ENCODE measurements at places on chromosomes 2 and 18.
A peak's percentile ranks its signal among the peaks of the same experiment; 100 is the strongest.

GRCh38 chr2:232833830-232834229 lies 36.2 kb upstream of the SNORC start:
- no peak for DNase-seq

DNA sequence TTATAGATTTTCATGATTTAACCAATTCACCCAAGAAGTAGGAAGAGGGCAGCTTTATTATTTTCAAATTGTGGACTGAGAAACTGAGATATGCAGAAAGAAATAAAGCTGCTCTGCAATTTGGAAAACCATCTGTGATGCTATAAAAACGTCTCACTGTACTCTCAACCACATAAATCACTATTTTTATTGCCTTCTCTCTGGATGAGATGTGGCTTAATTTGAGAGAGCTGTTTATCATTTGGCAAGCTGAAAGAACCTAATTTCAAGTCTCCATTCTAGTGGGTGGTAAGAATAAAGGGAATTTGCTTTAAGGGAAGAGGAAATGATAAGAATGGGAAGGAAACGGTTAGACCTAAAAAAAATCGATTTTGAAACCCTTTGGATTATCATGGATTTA lies 49.9 kb upstream of the CYP1B1 start:
- no peak for DNase-seq

- DNase-seq = peak; percentile 31
These were observed 55.6 kb upstream of the ACMSD start for GRCh38 chr2:134782792-134783191.

DNA sequence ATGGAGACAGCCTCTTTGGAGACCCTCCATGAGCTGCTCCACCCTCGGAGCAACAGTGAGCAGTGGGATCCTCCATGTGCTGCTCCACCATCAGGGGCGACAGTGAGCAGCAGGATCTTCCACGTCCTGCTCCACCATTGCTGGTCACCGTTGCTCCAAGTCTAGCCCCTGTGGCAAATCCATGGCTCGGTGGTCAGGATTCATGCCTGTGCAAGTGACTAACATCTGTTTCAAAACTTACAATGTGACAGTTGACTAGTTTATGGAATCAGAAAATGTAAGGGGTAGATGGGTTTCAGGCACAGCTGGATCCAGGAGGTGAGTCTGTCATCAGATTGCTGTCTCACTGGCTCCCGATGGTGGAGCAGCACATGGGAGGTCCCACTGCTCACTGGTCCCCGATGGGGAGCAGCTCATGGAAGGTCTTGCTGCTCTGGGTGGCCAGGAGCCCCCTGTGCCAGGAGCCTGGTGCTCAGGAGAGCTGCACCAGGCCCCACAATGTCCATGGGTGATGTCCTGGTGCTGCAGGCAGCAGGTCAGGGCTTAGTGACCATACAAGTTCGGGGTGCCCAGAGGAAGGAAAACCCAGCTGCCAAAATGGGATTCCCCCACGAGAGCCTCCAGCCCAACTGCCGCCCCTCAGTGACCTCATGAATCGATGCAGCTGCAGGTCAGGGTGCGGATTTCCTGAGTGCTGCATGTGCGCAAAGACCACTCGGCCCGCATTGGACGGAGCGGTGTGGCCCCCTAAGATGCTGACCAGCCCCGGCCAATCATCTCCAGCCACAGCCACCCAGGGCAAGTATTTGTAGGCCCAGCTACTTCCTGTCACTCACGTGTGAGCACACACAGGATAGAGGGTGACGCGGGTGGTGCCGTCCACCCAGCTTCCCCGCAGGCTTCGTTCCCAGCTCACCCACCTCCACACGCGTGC lies 116.5 kb upstream of the OTOS start:
- no peak for DNase-seq

DNA sequence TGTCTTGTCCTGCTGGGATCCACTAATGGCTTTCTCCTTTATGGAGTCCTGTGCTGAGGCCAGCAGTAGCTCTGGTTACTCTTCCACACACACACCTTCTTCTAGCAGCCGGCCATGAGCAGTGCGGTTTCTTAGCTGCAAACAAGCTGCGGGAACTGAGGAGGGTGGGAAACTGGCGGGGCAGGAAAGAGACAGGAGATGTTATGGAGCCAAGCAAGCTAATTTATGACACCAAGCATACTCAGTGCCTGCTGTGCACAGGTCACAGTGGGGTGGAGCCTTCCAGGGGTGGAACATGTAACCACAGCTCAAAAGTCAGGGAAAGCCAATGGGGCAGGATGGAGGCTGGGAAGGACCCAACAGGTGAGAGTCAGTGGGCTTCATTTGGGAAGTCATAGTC lies 180.8 kb downstream of the FAM210A start:
- no peak for DNase-seq

- no peak for DNase-seq
These were observed 467.7 kb upstream of the RGPD4 start for GRCh38 chr2:107359021-107359420.

- peak; percentile 17 for DNase-seq
These were observed 53.5 kb upstream of the PGAP1 start for GRCh38 chr2:196980001-196980400.

- DNase-seq = no peak
These were observed 17.6 kb downstream of the EMX1 start for GRCh38 chr2:72934683-72935610.

GRCh38 chr2:53652131-53652530 lies 115.5 kb upstream of the CHAC2 start:
- DNase-seq = no peak

- no peak for DNase-seq
These were observed 34.7 kb upstream of the ACTR3 start for GRCh38 chr2:113854970-113855740.

DNA sequence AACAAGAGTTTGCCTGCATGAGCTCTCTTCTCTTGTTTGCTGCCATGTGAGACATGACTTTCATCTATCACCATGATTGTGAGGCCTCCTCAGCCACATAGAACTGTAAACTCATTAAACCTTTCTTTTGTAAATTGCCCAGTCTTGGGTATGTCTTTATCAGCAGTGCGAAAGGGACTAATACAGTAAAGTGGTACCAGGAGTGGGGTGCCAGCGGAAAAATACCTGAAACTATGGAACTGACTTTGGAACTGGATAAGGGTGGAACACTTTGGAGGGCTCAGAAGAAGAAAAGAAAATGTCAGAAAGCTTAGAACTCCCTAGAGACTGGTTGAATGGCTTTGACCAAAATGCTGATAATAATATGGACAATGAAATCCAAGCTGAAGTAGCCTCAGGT lies 260.9 kb downstream of the DSC3 start:
- no peak for DNase-seq

GRCh38 chr2:159982270-159982669 lies 80.1 kb downstream of the PLA2R1 start:
- no peak for DNase-seq

DNA sequence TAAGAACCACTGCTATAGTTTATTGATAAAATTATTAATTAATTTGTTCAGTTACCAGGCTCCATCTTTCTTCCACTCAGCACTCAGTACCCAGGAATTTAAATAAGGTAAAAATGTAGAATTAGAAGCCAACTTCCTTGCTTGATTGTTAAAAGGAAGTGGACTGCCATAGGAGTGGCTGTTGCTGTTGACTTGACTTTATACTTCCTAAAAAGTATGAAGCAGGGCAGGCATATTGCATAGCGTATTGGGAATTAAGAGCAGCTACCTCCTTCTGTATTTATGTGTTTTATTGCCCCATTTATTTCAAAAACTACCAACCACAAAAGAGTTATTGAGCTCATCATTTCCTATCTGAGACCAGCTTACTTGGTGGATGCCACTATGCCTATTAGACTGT lies 27.9 kb downstream of the PSMD1 start:
- no peak for DNase-seq

DNA sequence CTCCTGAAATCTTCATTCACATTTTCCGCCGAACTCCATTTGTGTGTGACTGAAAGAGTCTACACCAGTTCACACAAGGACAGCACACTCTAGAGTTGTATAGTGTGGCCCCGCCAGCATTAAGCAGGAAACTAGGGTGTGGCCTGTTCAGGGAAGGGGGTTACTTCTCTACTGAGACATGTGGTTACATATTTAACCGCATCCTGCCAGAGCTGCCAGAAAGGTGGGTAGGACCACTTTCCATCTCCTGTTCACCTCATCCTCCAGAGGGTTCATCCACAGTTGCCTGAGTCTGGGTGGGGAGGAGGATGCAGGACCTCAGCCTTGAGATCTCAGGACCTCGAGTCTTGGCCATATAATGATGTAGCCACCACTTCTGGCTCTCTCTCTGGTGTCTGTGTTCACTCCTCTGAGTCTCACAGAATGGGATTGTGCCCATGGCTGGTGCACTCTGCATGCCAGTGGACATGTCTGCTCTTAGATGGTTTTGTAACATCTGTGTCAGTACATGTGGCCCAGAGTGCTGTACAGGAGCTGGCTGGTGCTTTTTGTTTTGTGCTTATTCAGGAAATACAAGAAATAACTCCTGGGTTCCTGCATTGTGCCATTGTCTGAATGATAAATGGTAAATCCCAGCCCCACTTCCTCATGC lies 7.7 kb upstream of the SP140L start:
- no peak for DNase-seq

GRCh38 chr18:12597760-12598159 lies 60.1 kb downstream of the SPIRE1 start:
- no peak for DNase-seq

GRCh38 chr2:235561450-235561849 lies 67.6 kb downstream of the AGAP1 start:
- no peak for DNase-seq

DNA sequence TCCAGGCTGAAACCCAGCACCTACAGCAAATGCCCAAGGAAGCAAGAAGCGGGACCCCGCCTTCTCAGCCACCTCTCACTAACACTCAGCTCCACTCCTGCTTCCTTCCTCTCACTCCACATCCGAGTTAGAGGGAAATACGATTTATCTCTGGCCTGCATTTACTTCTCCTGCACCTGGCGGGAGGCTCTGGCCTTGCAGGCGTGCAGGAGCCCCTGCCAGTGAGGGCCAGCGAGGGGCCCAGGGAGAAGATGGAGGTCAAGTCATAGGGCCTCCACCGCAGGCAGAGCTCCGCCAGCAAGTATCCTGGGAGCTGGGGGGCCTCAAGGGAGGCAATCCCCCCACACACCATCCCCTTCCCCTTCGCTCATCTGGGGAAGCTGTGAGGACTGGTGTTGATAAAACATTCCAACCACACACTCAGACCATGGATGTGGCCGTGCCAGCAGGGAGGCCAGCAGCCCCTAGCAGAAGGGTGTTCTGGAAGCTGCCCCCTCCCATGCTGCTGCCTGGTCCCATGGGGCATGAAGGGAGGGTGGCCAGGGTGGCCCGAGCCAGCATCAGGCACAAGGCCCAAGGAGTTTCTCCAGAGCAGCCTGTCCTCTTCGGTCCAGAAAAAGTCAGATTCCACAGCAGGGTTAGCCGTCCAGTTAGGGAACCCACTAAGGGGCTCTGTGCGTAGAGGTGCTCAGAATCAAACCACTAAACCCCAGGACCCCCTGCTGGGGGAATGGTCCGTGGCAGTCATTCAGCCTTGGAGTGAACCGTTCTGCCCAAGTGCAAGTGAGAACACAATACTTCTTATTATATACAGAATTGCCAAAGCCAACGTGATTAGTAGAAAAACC lies 91.2 kb downstream of the HDAC4 start:
- DNase-seq = no peak

- DNase-seq = no peak
These were observed 53.4 kb downstream of the SPIRE1 start for GRCh38 chr18:12604445-12605007.

- DNase-seq = no peak
These were observed 67.0 kb downstream of the IRS1 start for GRCh38 chr2:226732478-226733188.

DNA sequence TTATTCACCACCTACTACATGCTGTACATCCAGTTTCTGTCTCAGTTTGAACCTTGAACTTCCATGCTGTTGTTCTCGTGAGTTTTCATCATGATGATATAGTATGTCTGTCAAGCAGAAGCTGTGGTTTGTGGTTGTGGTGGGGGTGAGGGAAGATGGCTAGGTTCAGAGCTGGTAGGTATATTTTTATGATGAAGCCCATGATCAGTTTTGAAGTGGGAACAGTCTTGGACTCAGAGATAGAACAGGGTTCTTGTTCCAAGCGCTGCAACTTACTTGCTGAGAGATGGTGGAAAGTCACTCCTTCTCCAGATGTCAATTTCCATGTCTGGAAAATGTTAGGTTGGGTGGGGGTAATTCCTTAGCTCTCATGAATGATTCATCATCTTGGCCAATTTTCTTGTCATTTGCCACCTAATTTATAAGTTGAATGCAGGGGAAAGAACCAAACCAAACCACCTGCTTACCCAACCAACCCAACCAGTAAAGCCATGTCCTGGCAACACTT lies 21.6 kb downstream of the PMAIP1 start:
- DNase-seq = no peak

DNA sequence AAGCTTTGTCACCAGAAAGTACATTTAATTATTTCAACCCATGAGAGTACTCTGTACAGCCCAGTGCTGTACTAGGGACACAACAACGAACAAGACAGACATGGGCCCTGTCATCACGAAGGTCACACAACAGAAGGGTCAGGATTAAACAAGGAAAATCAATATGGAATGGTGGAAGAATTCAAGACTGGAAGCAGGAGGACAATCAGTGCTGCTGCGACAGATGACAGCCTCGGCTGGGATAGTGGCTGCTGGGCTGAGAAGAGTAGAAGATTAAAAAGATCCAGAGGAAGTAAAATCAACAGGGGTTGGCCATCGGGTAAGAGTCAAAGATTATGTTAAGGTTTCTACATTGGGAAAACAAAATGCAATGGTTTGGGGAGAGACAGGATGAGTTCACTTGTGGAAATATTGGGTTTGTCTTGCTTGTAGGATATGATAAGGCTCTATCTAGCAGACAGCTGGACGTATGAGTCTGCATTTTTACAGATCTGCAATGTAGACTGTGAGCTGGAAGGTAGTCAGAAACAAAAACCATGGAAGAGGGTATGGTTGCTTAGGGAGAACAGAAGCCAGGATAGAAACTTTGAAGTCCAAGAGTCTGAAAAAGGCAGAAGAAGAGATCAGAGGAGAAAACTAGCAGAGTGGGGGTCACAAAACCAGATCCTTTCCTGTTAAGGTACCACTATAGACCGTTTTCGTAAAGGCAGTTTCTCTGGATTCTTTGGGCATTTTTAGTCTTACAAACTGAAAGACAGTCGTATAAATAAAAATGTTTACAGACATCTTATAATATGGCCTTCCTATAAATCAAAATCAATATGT lies 84.1 kb downstream of the PRELID3A start:
- no peak for DNase-seq

GRCh38 chr2:140085674-140086073 lies 1305.5 kb upstream of the NXPH2 start:
- no peak for DNase-seq

Data from NCI-H748 treated with DMSO at 0.1 percent for 48 hours (cell line).